Fibroblast of mammary gland (primary cell): ENCODE measurements at places on chromosomes 4 and X.
A peak's percentile ranks its signal among the peaks of the same experiment; 100 is the strongest.

DNA sequence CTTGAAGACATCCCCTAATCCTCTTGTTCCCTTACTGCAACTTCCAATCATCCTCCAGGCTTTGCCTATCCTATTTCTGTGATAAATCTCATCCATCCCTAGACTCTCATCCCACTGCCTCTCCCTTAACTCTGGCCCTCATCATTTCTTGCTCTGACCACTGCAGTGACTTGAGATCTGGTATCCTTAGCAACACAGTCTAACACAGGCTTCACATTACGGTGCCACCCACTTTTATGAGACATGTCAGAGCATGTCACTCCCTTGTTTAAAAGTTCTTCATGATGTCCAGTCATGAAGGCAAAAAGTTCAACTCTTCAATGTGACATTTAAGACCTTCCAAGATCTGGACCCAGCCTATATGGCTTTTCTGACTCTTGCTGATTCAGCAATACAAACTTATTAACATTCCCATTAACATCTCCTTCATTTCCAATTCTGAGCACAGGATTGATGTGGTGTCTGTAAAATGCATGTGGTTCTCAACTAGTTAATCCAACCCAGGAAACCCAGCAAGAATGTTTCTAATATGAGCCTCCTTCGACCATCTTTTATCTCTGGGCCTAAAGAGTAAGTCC is 64.0 kb downstream of the OR13H1 start:
- no peak for DNase-seq

DNA sequence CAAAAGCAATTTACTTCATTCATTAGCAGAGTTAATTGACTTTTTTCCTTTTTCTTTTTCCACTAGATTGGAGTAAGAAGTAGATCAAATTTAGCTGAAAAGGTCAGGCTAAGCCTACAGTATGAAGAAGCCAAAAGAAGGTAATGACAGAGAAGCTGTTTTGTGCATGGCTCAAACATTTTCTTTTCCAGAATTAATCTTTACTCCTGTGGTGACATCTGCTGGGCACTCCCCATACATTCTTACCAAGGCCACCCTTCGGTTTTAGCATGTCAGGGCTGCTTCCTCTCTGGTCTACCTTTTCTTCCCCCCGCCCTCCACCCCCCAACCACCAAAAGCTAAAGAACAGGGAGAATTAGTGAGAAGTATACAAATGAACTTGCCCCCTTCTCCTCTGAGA is 70.2 kb downstream of the CLDN22 start:
- DNase-seq: peak; percentile 42

- no peak for DNase-seq
Measured at GRCh38 chr4:77194989-77195388, 38.0 kb downstream of the CCNG2 start.

GRCh38 chrX:11422525-11422857 is 129.3 kb downstream of the AMELX start:
- DNase-seq: no peak

GRCh38 chr4:101856149-101856548 is 65.6 kb downstream of the BANK1 start:
- no peak for DNase-seq

DNA sequence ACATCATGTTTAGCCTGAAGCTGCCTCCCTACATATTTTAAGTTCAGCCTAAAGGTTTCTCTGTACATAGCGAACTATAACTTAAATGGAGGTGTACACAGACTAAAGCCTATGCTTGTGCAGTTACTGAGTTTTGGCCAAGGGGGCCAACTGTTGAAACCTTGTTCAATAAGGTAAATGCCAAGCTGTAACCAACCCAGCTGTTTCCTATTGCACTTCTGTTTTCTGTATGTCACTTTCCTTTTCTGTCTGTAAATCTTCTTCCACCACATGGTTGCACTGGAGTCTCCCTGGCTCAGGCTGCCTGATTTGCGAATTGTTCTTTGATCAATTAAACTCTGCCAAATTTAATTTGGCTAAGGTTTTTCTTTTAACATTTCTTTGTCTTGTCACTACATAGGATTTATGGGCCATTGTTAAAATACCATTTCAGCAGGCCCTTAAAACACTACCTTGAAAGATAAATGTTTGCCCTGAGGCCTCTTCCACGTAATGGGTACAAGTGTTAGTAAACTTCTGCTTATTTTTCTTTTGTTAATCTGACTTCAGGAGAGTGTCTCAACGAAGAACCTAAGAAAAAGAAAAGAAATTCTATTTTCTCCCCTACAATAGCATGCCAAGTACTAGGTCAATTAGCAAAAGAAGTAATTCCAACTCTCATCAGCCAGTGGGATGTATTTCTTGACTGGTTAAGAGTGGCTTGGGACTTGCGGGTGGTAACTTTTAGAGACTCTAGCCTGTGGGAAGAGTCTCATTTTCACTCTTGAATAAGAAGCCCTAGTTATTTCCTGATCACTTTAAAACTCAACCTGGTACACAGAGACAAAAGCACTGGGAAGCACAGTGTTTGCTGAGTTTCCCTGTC is 45.7 kb upstream of the PRSS12 start:
- no peak for DNase-seq

DNA sequence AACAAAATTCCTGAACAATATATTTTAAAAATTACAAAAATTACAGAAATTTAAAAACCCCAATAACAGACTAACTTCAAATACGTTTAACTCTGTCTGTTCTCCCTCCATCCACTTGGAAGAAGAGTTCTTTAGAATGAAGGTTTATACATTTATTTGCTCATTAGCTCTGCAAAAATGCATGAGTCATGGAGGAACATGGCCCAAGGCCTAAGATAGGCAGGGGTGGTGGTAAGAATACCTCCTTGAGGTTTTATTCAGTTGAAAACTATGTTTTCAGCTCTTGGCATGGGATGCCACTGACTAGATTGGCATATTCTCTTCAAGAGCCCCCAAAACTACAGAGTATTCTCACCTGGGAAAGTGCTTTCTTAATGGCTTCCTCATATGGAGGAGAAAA is 8.8 kb upstream of the LRRC66 start:
- peak; percentile 67 for DNase-seq

DNA sequence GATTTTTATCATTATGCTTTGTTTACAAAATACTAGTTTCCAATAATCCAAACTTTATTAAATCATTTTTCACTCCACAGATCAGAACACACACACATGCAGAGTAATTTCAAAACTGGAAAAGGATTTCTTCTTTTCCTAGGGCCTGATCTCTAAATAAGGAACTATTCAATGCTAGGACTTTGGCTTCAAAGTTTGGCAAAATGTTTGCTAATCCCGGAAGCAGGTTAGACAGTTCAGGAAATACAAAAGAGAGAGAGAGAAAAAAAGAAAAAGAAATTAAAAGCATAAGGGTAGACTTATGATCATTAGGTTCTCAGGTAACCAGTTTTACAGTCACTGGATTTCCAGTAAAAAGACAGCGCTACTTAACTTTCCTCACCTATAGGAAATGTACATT is 211.0 kb downstream of the DCLK2 start:
- no peak for DNase-seq

GRCh38 chr4:55838356-55838755 is 15.1 kb upstream of the EXOC1 start:
- DNase-seq: peak; percentile 44

DNA sequence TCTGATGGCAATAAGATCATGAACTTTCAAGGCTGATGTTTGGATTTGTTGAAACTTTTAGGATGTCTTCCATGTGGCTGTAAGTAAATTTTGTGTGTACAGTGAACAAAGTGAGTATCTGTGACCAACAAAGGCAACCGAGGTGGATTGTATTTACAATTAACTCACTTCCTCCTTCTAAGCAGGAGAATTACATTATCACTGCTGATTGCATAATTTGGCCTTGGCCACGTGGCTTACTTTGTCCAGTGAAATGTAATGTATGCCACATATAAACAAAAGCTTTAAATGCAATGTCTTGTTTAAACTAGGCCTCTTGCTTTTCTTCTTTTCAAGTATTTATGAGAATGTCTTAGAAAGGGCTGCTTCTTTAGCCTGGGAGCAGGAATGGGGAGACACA is 66.3 kb upstream of the MAD2L1 start:
- peak; percentile 20 for DNase-seq

- DNase-seq: no peak
Measured at GRCh38 chr4:56127716-56128115, 179.0 kb downstream of the CEP135 start.

DNA sequence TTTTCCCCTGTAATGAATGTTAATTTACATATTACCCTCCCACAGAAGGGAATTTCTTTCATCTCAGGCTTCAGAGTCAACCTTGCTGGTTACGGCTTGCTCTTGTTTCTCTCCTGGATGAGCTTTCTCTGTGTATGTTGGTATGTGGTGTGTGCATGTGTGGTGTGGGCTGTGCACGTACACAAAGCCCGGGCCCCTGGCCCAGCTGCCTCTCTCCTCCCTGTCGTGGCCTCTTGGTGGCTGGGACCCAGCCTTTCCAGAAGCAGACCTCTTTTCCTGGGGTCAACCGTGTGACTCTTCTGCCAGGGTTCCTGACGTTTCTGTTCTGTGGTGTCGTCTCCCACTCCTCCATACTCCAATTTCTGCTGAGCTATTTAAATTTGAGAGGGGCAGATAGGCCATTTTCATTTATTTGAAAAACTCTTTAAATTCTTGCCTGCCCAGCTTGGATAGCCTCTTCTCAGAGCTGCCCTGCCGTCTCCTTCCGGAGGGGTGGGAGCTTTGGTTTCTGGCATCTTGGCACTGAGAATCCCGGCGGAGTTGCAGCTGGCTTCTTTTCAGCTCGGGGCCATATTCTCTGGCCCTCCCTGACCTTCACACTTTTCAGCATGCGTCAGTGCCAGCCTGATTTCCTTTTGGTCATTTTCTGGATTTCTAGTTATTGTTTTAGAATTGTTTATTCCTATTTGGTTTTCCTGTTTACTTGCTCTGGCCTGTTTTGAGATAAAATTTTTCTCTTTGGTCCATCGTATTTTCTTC is 25.1 kb downstream of the FHDC1 start:
- DNase-seq: no peak

DNA sequence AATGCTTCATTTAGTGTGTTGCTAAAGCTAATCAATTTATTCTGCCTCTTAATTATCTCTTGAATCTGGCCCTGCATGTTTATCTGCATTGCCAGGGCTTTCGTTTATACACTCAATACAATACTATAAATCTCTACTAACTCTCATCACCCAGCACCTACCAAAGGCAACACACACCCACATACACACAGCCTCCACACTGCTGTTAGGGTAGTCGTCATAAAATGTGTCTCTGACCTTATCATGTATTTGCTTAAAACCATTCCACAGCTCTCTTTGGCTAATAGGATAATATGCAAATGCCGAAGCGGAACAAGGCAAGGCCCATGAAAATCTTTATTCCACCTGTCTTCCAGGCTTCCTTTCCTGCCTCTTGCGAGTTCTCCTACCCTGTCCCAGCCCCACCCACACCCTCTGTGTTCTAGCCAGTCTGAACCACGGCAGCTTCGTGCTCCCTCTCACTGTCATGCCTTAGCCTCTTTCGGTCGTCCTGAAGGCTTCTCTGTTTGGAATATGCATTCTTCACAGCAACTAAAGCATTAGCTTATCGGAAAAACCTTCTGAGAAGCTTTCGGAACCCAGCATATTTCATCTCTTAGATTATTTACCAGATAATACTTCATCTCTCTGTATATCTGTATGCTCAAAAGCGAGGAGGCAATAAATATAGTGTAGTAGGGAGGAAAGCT is 333.5 kb downstream of the TENM3 start:
- no peak for DNase-seq

DNA sequence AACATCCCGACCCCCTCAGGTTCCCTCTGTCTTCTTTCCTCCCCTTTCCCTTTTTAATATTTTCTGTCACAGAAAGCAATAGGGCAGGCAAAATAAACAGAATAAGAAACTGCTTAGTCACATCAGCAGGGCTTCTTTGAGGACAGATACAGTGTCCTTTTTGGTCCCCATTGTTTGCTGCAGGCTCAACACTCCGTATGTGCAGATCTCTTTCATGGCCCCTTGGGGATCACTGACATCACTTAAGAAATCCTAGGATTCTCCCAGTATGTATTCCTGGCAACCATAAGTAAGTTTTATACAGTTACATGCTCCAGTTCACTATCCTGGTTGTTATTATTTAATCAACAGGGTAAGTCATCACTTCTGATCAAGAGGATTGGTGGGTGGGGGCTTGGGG is 448.0 kb downstream of the NKX6-1 start:
- DNase-seq: no peak

GRCh38 chrX:149040873-149041535 is 464.1 kb downstream of the IDS start:
- DNase-seq: peak; percentile 45

DNA sequence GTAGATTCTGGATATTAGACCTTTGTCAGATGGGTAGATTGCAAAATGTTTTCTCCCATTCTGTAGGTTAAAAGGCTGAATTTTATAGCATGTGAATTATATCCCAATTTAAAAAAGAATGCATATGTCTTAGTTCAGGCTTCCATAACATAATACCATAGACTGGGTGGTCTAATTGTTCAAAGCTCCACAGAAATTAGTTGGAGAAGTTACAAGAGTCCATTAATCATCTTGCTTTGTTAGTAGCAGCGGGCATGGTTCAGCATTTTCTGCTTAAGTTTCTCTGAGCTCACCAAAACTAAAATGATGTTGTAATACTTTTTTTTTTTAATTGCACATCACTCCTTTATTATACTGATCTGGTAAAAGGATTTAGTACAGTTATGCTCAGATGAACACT is 1.8 kb downstream of the PGAM4 start:
- DNase-seq: no peak

GRCh38 chr4:20889901-20890300 is 189.6 kb downstream of the PACRGL start:
- DNase-seq: no peak

DNA sequence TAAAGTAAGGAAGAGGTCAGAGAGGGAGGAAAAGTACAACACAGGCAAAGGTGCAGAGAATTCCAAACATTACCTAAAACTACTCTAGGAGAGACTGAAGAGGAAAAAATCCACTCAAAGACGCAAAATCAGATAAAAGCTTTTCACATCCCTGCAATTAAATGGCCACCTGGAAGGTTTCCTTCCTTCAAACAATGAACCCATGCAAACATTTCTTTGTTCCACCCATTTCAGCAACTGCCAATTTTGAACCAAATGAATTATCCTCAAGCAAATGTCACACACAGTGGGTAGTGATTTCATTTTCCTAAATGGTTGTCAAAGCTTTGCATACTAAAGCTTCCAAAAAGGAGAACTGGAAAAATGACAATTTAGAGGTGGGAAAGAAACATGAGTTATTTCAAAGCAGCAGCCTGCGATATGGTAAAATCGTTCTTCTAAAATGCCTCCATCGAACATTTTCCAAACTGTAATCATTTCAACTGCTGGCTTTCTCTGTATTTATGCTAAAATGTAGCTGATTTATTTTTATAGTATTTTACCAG is 45.0 kb downstream of the APBB2 start:
- DNase-seq: no peak

DNA sequence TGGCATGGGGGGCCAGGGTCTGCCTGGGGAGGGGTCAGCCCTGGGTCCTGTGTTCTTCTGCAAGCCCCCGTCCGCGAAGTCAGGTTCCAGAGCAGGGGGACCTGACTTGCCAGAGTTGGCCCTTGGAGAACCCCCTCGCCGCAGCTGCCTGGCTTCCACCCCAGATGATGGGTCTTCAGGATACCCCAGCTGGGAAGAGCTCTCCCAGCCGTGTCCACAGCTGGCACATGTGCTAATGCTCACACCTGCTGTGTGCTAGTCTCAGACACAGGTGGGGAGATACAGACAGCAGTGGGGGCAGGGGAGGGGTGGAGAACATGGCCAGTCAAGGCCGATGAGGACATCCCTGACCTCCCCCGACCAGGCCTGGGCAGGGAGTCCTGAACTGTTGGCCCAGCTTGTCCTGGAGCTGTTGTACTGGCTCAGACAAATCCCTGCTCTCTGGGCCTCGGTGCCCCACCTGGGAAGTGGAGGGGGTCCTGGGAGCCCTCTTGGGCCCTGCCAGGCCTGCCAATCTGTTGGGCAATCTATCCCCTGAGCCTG is 3.5 kb downstream of the ADRA2C start:
- DNase-seq: no peak

- peak; percentile 33 for DNase-seq
Measured at GRCh38 chr4:41024556-41025491, 189.5 kb downstream of the APBB2 start.
